ENCODE measurements at places on chromosomes 1 and 21.

GRCh38 chr1:182700351-182700709, 15.9 kb upstream of the RGS8 start:
- DNase-seq, result no peak

DNA sequence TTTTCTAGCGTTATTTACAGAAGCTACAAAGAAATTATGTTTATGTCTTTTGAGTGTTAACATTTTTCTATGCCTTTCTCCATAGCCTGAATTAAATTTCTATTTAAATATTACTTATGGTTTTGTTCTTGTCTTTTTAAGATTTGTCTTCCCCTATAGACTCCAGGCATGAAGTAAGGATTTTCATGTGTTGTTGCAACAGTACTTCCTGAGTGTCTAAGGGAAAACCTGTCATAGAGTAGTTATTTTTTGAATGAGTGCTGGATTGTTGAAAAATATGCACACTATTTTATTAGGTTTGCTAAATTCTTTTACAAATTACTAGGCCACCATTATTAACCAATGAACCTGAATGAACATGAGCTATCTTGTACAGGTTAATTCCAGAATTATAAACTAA, 27.1 kb downstream of the SAMSN1 start:
- no peak for DNase-seq

- no peak for DNase-seq
Measured at GRCh38 chr1:179014123-179014522, 11.6 kb upstream of the FAM20B start.

- no peak for DNase-seq
Measured at GRCh38 chr1:37347104-37347649, 127.2 kb upstream of the ZC3H12A start.

- no peak for DNase-seq
Measured at GRCh38 chr1:8742022-8742924, 75.2 kb downstream of the RERE start.

DNA sequence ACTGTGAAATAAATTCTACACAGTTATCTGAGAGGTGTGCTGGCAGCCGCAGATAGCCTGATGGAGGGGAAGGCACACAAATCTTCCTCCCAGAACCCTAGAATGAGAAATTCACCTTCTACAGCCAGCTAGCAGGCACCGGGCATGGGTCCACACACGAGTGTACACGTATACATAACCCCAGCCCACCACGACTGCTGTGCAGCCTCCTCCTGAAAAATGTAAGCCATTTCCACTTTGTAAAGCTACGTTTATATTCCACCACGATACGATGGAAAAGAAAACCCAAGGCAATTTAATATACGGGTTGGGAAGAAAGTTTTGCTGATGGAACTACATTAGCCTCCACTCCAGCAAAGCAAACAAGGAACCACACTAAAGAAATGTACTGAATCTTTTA, 1.8 kb downstream of the BTG3 start:
- no peak for DNase-seq

DNA sequence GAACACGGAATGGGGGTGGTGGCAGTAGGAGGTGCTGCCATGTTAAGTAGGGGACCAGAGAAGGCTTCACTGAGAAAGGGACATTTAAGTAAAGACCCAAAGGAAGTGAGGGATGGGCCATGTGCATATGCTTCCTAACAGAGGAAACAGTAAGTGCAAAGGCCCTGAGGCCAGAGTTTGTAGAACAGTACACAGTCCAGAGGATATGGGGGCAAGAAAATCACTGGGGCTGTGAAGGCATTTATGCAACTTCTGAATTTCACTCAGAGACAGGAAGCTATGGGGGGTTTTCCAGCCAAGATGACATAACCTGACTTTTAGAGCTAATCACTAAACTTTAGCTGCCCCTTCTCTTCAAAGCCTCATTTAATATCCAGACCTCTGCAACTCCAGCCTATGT, 202.5 kb upstream of the EDN2 start:
- no peak for DNase-seq

DNA sequence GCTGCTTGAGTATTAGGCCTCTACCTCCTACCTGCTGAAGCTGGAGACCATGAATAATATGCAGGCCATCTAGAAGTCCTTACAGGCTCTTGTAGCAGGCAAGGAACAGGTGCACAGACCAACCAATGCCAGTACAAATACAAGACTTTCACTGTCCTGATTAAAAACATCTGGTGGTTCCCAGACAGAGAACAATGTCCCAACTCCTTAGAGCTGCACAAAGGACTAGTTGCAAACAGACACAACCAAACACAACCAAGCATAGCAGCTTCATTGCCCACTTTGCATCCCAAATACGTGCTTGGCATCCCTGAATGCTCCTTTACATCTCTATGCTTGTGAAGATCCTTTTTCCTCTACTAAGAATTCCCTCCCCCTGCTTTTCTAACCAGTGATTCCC, 98.1 kb upstream of the CXADR start:
- DNase-seq, result no peak

DNA sequence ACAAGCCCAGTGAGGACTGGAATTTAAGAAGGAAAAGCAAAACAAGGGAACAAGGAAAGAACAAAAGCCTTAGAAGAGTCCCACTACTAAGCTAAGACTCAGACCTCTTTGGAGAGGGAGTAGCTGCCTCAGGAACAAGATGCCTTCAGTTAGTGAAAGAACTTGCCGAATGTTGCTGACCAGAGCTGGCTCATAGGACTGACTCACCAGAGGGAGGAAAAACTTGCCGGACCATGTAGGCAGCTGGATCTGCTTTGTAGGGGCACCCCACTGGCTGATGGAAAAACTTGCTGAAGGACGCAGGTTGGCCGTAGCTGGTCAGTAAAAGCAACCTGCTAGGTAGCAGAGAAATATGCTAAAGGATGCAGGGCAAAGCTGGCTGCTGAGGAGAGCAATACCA, 15.3 kb upstream of the ZSWIM5 start:
- no peak for DNase-seq

GRCh38 chr1:212710566-212710965, 10.9 kb upstream of the BATF3 start:
- DNase-seq, result no peak

GRCh38 chr1:227673441-227673840, 61.7 kb downstream of the JMJD4 start:
- no peak for DNase-seq

DNA sequence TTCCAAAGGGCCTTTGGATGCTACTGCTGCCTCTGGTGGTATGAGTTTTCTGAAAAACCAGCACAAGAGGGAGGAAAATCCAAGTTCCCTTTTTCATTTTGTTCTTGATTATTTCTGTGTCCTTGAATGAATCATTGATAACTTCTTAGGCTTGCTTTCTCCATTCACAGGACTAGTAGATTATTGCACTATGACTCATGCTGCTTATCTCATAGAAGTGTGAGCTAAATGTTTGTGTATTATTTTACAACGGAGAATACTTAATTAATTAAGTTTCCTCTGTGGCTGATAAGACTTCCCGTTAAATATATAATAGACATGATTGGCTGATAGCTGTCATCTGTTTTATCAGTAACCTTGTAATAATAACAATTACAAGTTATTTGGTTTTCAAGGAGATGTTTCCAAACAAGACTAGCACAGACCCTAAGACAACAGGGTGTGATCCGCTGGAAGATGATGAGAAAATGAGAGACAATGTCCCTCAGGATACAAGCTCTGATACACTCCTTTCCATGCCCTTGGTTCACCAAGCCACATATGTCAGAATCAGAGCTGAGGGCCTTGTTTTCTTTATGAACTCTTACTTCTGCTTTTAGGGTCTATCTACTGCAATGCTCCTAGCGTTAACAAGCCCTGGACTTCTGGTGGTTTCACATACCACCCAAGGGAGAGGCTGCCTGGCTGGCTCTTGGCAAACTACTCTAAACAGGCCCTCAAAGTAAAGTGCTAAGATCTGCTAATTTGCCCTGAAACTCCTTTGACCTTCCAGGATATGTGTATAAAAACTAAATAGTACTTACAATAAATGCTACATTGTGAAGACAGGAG, 1078.3 kb downstream of the TTLL7 start:
- DNase-seq, result no peak

- no peak for DNase-seq
Measured at GRCh38 chr1:12158357-12159092, 8.3 kb upstream of the TNFRSF1B start.

DNA sequence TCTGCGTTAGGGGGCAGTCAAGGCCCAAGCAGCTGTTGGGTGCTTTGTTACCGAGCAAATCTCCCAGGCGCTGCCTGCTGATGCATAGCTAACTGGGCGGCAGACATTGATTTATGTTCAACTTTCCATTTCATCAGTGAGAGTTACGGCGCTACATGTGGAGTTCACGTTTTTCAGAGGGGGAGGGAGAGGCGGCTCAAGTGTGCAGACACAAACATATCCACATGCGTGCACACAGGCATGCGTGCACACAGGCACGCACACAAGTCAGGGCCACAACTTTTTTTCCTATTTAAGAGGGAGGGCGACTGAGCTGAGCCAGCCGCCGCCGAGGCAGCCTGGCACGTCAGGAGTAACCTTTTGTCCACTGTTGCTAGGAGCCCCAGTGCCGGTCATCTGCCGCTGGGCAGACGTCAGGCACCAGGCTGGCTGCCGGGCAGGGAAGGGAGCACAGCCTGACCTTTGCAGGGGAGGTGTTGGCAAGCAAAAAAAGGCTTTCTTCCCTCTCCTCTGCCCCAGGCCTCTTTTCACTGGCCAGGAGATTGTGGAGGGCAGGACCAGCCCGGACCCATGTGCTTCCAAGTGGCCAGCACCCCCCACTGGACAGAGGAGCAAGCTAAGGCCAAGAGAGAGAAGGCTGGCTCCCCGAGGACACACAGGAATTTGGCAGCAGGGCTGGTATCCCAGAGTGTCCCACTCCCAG, 73.3 kb downstream of the MRPL37 start:
- peak; percentile 41 for DNase-seq

- DNase-seq, result no peak
Measured at GRCh38 chr1:55478742-55479141, 263.6 kb upstream of the USP24 start.

DNA sequence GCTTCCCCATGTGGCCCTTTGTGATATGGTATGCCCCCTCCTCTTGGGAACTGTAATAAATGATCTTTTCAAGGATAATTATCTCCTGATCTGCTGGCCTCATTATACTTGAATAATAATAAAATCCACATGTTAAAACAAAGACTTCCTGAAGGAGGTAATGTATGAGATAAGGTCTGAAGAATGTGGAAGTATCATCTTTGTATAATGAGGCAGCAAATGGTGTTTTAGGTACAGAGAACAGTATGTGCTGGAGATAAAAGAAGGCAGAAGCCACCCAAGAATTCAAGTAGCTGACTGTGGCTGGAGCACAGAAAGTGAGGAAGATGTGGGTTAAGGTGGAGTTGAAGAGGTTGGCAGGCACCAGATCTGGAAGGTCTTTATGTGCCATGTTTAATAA, 12.8 kb upstream of the COG2 start:
- no peak for DNase-seq

GRCh38 chr1:158185770-158186169, 5.1 kb downstream of the CD1D start:
- DNase-seq, result no peak

GRCh38 chr1:35857830-35858229, 25.2 kb upstream of the AGO1 start:
- DNase-seq, result no peak

GRCh38 chr1:207866471-207867135, 44.3 kb downstream of the CD34 start:
- DNase-seq, result no peak

- no peak for DNase-seq
Measured at GRCh38 chr1:230320804-230321203, 105.3 kb downstream of the PGBD5 start.

- DNase-seq, result no peak
Measured at GRCh38 chr1:41792485-41792770, 126.3 kb downstream of the HIVEP3 start.

DNA sequence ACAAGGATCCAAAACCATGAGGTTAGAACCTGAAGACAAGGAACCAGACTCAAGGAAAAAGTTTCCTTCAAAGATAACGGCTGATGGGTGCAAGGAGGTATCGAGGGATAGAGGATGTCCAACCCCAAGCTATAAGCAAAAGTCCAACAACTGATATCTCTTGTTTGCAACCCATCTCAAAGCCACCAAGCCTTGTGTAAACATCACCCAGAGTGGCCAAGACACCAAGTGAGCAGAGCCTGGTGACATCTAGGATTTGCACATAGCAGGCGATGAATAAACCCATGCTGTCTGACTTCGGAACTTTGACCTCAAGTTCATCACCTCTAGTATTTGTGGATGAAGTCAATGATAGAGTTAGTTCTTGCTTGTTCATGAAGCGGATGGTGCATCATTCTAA, 180.7 kb downstream of the ETS2 start:
- DNase-seq, result no peak

DNA sequence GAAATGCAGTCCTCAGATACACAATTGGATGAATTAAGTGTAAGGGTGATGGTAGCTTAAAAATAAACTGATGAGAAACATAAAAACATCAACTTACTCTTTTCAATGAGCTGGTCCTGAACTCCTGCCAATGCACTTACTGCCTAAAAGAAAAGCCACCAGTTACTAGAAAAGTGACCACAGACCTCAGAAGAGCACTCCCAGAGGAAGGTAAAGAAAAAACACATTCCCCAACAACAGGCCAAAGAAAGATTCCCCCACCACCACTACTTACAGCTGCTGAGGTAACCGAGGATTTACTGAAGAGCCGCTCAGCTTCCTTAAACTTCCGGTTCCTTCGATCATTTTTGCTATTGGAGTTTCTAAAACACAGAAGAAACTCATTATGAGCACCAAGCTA, 5.4 kb downstream of the MEAF6 start:
- no peak for DNase-seq

DNA sequence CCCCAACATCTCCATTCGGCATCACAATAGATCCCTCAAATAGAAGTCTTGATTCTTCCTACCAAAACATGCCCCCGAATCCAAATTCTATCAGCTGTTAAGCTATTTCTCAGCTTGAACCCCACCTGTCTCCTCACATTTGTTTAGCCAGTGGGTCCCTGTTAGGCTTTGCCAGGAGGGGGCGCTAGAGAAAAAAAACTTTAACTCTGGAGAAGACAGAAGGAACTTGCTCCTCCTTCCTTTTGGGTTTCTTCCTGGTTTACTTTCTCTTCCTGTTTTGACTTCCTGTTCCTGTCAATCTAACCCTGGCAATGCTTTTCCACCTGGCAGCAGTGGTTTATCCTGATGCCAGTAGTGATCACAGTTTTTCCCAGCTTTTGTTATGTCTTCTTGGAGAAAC, 95.6 kb upstream of the KCNK1 start:
- DNase-seq, result no peak

DNA sequence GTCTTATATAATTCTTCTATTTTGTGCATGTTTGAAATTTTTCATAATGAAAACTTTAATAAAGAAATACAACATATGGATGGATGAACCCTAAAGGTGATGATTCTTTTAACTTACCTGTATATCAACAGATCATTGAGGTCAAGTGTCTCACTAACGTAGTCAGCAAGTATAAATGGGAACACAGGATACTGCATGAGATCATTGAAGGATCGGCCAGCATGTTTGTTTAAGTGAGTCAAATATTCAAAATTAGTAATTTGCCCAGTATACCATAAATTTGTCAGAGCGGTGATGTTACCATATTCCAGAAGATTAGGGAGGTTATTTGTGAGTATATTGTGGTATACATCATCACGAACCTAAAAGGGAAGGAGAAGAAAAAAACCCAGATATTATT, 71.0 kb upstream of the GNG4 start:
- no peak for DNase-seq
